ENCODE measurements at places on chromosomes 4 and X.

- DNase-seq: no peak
Measured at GRCh38 chr4:170005472-170005871, 20.7 kb downstream of the MFAP3L start.

GRCh38 chr4:104549736-104550135 lies 55.0 kb upstream of the CXXC4 start:
- no peak for DNase-seq

DNA sequence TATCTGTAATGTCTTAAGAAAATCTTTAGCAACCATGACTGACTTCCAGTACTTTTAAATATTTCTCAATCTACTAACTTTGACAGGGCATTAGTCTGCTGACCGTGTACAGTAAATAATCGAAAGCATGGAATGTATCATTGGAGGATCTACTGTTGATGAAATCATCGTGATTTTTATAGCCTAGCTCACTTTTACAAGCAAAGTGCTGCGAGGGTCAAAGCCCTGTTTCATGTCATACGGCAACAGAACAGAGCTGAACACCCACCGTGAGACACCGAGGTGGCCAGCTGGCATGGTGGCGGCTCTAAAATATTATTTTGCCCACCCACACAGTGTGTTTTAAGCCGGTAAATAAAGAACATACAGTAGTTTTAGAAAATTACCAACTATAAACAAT lies 679.3 kb downstream of the FAT4 start:
- peak; percentile 71 for DNase-seq

DNA sequence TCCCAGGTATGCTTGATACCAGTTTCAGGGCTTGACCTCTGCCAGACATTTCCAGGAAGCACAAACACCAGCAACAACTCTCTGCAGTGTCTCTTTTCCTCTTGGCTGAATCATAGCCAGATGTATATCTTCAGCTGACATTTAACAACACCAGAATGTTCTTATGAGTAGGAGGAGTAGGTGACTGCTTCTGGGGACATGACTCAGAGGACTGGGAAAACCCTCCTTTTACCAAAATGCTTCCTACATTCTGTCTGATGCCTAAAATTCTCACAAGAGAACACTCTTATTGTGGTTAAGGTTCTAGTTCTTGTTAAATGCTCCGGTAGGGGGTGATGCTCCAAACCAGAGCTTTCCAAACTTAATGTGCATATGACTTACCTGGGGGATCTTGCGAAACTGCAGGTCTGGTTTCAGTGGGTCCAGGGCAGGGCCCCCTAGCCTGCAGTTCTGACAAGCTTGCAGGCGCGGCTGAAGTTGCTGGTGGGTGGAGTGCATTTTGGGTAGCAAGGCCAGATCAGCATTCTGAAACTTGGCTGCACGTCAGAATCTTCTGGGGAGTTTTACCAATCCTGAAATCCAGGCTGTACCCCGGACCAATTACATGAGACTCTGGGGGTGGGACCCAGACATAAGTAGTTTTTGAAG lies 329.3 kb upstream of the RPS6KA3 start:
- no peak for DNase-seq

DNA sequence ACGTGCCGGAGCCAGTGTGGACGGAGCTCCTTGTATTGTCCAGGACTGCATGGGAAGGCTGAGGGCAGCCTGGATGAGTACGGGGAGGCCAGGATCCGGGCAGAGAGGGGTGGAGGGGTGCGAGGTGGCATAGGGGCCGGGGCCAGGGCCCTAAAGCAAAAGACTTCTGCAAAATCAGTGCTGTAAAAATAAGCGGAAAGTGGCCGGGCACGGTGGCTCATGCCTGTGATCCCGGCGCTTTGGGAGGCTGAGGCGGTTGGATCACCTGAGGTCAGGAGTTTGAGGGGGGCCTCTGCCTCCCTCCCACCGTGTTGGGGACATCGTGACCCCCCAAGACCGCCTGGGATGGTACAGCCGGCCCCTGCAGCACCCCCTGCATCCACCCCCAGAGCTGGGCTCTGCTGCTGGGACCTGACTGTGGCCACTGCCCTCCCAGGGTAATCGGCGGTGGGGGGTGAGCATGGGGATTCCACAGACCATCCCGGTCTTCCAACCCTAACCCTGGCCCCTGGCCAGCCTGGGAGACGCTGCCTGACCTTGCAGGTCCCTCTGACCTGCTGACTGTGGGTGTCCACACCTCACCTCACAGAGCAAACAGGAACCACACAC lies 23.4 kb upstream of the PLCXD1 start:
- DNase-seq: no peak

DNA sequence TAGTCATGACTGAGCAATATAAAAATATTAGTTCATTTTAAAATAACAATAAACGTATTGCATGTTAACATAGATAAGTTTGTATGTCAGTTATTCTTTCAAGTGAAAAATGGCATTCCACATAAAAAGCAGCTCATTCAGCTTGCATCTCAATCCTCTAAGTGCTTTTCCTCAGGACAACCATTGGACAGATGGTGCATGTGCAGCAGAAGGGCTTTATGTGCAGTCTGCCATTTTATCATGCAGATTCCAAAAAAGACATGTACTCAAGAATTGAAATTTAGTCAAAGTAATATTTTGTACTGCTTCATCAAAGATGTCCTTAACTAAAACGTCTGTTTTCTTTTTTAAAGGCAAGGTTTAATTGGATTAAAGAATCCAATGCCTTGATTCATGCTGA lies 93.4 kb downstream of the RS1 start:
- DNase-seq: no peak

DNA sequence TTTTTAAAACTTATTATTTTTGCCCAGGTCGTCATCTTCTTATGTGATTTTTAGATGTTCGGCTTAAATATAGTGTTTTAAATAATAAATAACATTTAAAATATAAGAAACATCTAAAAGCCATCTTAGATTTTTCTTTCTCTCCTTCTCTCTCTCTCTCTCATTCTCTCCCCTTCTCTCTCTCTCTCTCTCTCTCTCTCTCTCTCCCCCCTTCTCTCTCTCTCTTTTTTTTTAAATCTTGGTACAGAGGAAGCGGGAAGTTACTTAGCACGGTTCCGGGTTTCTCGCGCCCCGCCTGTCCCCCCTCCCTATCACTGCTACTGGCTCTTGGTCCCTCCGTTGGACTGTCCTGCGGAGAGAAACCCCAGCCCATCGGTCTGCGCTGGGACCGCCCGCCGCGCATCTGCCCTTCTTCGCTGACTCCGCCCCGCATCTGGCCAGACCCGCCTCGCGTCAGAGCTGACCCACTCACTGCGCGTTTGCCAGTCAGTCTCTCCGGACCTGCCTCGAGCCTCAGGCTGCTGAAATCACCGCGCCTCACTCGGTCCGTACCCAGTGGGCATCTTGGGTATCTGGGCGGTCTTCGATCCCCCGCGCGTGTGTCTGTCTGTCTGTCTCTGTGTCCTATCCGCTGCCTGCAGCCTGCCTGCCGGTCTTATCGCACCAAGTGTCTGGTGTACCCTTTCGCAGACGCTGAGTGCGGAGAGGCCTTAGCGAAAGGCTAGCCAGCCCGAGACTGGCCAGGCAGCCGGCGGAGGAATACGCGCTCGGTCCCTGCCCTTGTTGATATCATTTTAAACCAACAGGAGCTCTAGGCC lies at the start of gene PABPC5:
TSS of gene PABPC5 (plus strand) at position 489 of the 818 bp plus-strand sequence. CDS start 739 bp downstream, outside the sequence.
- peak; percentile 67 for DNase-seq

GRCh38 chr4:53830511-53830910 lies 233.9 kb downstream of the CHIC2 start:
- DNase-seq: no peak

GRCh38 chr4:36172656-36173055 lies 71.7 kb downstream of the ARAP2 start:
- DNase-seq: no peak

GRCh38 chr4:129344058-129344457 lies 248.1 kb downstream of the C4orf33 start:
- DNase-seq: no peak

- DNase-seq: no peak
Measured at GRCh38 chrX:45026036-45026435, 153.0 kb downstream of the KDM6A start.

GRCh38 chrX:57232658-57233360 lies 53.7 kb upstream of the FAAH2 start:
- DNase-seq: no peak

- DNase-seq: no peak
Measured at GRCh38 chr4:101211146-101211553, 136.2 kb downstream of the PPP3CA start.

DNA sequence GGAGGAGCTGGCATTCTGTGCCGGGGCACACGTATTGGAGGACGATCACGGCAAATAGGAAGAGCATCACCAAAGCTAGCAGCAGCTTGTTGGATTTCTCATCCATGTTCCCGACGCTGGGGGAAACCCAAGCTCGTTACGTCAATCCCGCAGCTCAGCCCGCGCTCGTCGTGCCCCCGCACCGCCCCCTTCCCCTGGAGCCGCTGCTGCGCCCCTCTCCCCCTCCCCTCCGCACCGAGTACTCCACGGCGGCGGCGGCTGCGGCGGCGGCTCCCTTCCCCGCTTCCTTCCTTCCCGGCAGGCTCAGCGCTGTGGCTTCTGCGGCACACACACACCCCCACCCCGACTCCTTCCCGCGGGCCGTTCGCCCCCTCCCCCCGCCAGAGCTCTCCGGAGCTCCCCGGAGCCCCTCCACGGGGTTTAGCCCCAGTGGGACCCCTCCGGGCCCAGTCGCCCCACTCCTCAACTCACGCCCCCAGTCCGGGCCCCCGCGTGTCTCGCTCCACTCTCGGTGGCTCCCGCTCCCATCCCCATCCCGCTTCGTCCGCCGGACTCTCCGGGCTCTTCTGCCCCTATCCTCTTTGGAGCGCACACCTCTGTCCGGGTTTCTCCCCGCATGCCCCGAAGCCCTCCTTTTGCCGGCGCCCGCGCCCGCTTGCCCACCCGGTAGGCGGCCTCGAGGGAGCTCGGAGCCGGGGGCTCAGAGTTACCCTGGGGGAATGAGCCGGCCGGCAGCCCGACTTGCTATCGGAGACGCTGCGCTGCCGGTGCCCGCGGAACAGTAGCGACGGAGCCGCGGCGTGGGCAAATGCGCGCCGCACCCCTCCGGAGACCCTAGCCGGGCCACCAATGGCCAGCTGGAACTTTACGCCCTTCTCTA lies 978 bp downstream of the HS6ST2 start:
- no peak for DNase-seq

GRCh38 chr4:117533501-117533900 lies 448.1 kb upstream of the TRAM1L1 start:
- no peak for DNase-seq

DNA sequence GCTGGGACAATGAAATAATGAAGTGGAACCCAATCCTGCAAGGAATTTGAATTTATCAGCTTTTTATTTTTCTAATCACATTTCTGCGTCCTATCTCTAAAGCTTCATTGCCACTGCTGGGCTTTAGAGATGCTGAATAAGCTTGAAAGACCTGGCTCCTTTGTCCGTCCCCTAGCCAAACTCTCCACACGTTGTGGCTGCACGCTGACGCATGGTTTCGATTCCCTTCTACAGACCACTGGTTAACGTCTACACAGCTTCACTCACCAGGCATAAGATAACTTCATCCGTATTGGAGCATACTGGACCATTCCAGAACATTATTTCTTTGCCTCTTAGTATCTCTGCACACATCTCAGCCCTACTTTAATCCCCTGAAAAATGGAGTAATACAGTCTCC lies 31.2 kb downstream of the SPANXN3 start:
- DNase-seq: no peak

GRCh38 chr4:156571146-156571545 lies 400.5 kb downstream of the PDGFC start:
- no peak for DNase-seq

DNA sequence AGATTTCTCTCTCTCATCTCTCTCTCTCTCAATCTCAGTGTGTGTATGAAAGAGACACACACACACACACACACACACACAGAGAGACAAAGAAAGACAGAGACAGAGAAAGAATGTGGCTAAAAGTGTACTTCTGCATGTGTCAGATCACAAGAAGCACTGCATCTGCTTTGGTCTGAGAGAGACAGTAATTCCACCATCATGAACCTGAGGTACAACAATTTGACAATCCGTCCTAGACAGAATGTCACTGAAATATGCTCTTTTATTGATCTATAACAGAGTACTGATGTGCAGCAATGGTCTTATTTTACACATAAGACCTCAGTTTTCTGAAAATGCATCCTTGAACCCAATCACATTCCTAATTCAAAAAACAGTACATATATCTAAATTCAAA lies 576.2 kb upstream of the SMIM31 start:
- DNase-seq: no peak

GRCh38 chrX:40157228-40158035 lies 59.7 kb upstream of the BCOR start:
- no peak for DNase-seq

DNA sequence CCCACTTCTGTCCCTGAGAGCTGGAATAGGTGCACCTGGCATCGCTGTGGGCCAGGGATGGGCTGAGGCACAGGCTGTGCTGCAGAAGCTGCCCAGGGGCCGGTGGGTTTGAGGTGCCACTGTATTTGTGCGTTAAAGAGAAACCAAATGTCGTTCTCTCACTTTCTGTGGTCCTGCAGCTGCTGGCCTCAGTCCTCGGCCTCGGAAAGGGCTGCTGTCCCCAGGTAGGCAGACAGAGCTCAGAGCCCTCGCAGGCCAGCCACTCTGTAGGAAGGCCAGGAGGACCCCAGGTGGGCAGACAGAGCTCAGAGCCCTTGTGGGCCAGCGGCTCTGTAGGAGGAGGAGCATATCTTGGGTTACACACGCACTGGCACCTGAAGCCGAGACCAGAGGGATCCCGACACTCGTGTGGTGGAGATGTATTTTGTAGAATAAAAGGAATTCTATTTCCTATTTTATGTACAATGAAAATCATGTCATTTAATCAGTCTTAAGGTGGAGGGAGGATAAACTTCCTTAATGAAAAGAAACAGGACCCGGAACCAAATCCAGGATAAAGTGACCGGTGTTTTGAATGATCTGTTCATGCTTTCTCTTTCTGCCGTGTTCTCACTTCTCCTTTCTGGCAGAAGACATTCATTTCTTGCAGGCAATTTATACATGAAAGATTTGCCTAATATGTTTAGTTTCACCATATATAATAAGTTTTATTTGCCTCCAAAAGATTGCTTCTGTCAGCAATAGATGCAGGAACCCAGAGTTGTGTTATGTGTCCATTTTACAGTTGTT lies 54.4 kb upstream of the HGFAC start:
- DNase-seq: no peak

DNA sequence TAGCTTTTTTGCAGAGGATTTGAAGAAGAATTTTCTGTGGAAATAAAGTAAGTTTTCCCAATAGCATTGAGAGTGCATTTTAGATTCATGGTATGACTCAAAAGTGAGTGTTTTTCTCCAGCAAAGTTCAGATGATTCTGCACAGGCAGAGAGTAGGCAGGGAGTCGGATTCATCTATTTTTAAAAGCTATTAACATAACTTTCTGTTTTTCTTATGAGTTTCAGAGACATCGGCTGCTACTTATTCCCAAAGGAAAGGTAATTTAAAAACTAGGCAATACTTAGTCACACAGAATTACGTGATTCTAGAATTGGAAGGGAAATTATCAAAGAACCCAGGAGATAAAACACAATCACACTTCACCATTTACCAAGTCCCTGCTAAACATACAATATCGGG lies 4.4 kb downstream of the CCDC110 start:
- DNase-seq: no peak
